ENCODE measurements at places on chromosomes 6 and 20.

- DNase-seq, result no peak
These were observed 39.8 kb upstream of the CDH22 start for GRCh38 chr20:46347841-46348803.

DNA sequence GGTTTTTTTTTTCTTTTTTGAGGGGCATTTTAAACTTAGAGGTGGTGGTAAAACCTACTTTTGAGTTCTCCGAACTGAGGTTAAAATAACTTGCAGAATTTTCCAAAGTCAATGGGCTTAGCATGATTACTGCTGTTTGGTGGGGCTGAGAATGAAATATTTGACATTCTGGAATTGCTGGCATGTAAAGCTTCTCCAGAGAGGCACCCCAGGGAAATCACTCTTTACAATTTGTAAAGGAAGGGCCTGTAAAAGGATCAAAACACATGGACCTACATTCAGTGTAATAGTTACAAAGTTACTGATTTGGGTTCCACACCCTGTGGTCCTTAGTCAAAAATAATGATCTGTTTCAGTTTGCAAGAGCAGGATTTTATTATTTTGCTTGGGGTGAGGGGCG is 5.5 kb downstream of the FAM217B start:
- no peak for DNase-seq

DNA sequence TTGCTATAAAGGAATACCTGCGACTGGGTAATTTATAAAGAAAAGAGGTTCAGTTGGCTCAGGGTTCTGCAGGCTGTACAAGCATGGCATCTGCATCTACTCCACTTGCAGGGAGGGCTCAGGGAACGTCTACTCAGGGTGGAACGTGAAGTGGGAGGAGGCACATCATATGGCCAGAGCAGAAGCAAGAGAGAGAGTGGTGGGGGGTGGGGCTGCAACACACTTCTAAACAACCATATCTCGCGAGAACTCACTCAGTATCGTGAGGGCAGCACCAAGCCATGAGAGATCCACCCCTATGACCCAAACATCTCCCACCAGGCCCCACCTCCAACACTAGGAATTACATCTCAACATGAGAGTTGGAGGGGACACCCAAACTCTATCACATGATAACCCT is 109.8 kb upstream of the SCAF8 start:
- no peak for DNase-seq

- no peak for DNase-seq
These were observed 67.4 kb upstream of the TOP1 start for GRCh38 chr20:40961176-40961575.

- DNase-seq, result no peak
These were observed 110.0 kb upstream of the KCNK16 start for GRCh38 chr6:39432330-39433025.

GRCh38 chr6:108710030-108710429 is 138.2 kb upstream of the ARMC2 start:
- DNase-seq, result no peak
